ENCODE measurements at places on chromosomes 3 and 15.

GRCh38 chr3:122392868-122393844 lies 9.2 kb downstream of the FAM162A start:
- peak; percentile 39 for DNase-seq

DNA sequence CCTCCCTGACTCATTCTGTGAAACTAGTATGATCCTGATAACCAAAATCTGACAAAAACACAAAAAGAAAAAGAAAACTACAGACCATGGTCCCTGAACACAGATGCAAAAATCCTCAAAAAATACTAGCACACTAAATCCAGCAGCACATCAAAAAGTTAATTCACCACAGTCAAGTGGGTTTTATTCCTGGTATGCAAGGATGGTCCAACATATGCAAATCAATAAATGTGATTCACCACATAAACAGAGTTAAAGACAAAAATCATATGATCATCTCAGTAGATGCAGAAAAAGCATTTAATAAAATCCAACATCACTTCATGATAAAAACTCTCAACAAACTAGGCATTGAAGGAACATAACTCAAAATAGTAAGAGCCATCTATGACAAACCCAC lies 12.8 kb downstream of the SAXO2 start:
- no peak for DNase-seq

GRCh38 chr15:52101542-52102323 lies 10.8 kb downstream of the BCL2L10 start:
- DNase-seq: no peak

GRCh38 chr15:71511796-71512681 lies 298.3 kb upstream of the NR2E3 start:
- DNase-seq: no peak

- no peak for DNase-seq
These were observed 256.3 kb upstream of the CHRNA7 start for GRCh38 chr15:31774045-31774444.

DNA sequence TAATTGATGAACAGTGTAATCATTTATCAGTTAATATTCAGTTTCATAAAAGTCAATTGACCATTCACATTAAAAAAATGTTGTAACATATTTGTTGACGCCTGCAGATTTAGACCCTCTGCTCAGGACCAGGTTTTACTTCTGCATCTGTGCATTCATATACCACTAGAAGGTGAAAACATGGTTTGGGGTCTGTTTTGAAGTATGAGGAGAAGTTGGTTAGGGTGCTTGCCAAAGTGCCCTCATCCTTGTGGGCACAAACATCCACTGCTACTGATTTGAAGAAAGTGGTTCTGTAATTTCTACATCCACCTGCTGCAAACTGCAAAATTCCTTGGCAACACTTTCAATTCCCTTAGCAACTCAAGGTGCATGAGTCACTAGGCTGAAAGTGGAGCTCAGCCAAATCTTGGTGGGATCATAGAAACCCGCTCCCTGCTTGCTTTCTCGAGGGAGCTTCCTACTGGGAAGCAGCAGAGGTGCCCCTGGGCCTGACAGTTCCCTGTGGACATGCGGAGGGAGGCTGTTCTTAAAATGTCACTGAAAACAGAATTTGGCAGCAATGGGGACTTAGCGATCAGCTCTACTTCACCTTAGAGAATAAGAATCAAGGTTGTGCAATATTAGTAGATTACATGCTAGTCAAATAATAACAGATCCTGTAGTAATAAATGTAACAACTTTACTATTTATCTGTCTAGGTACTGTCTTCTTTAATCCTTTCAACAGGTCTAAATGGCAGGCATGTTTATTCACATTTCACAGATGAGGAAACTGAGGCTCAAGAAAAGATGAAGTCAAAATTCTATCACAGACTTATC lies 301.0 kb upstream of the TBL1XR1 start:
- no peak for DNase-seq

DNA sequence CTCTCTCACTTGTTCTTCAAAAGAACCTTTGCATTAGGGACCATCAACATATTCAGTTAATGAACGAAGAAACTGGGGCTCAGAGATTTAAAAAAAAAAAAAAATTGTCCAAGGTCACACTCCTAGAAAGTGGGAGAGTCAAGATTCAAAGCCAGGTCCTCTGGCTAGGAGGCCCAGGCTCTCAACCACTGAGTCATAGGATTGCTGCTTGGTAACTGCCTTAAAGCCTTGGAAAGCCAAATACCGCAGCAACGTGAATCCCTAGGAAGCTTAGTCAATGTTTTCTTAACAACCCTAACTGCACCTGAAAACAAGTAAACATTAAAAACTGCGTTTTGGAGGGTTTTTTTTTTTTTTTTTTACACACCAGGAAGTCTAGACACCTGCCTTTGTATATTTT lies 156.8 kb downstream of the WNT5A start:
- no peak for DNase-seq

DNA sequence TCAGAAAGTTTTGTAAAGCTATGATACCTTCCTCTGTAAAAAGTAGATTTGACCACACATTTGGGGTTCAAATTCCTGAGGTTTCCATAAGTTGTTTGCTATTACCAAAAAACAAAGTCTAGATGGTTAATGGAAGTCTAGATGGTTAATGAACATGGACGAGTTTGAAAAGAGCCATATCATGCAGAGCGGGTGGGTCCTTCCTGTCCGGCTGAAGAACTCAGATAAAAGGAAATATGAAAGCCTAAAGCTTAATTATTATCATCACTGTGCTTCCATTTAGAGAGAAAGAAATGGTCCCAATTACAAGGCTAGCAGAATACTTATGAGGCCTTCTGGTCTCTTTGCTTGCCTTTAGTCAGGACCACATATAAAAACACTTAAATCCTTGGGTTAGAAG lies 132.1 kb upstream of the SATB1 start:
- DNase-seq: no peak

GRCh38 chr3:113659996-113660395 lies 36.4 kb downstream of the USF3 start:
- DNase-seq: no peak

DNA sequence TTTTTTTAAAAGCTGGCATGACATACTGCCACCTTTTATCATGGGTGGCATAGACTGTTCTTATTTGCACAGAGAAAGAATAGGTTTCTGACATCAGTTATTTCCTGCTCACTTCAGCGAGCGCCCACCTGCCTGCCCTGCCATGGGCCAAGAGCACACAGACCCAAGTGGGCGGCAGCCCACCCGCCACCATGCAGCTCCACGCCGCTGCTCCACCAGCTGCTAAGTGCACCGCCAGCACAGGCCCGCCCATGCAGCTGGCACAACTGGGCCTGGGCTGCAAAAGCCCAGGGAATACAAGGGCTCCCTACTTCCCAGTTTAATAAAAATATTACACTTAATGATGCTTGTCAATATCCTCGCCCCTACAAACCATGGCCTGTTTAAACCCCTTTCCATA lies 15.4 kb downstream of the ZNF148 start:
- no peak for DNase-seq

GRCh38 chr15:27970661-27971392 lies 128.3 kb downstream of the OCA2 start:
- no peak for DNase-seq

- no peak for DNase-seq
These were observed 303.2 kb upstream of the TLE3 start for GRCh38 chr15:70400766-70401541.

DNA sequence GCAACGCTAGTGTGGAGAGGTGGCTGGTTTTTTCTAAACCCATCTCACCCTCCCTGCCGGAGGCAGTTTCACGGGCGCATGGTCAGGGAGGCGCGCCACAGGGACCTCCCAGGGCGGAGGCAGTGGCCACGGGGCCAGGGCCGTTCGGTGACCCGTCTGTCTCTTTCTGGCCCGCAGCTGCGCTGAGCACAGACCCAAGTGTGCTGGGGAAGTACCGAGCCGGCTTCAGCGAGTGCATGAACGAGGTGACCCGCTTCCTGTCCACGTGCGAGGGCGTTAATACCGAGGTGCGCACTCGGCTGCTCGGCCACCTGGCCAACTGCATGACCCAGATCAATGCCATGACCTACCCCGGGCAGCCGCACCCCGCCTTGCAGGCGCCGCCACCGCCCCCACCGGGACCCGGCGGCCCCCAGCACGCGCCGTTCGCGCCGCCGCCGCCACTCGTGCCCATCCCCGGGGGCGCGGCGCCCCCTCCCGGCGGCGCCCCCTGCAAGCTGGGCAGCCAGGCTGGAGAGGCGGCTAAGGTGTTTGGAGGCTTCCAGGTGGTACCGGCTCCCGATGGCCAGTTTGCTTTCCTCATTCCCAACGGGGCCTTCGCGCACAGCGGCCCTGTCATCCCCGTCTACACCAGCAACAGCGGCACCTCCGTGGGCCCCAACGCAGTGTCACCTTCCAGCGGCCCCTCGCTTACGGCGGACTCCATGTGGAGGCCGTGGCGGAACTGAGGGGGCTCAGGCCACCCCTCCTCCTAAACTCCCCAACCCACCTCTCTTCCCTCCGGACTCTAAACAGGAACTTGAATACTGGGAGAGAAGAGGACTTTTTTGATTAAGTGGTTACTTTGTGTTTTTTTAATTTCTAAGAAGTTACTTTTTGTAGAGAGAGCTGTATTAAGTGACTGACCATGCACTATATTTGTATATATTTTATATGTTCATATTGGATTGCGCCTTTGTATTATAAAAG lies 1.8 kb downstream of the HES1 start:
- DNase-seq: peak; percentile 38

GRCh38 chr3:113242096-113242581 lies 30.8 kb downstream of the BOC start:
- no peak for DNase-seq

- no peak for DNase-seq
These were observed 63.2 kb downstream of the ASB7 start for GRCh38 chr15:100665570-100665969.

- peak; percentile 79 for DNase-seq
These were observed 17.9 kb downstream of the CP start for GRCh38 chr3:149203758-149204157.

DNA sequence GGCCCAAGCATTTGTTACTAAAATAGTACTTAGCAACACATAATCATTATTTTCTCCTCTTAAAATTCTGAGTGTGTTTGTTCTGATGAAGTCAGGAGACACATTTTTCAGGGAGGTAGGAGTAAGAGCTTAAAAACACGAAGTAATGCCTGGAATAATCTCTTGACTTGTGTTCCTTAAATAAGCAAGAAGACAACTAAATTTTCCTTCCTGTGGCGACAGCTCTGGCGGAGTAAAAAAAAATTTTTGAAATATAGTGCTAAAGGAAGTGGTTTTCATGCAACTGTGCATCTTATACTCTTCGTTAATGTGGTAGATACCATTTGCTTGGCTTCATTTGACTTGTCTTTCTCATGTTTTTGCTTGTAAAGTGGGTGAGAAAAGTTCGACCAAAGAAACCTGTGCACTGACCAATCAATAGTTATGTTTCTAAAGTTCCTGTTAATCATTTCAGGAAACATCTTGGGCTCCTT lies 11.1 kb upstream of the MBNL1 start:
- peak; percentile 53 for DNase-seq

DNA sequence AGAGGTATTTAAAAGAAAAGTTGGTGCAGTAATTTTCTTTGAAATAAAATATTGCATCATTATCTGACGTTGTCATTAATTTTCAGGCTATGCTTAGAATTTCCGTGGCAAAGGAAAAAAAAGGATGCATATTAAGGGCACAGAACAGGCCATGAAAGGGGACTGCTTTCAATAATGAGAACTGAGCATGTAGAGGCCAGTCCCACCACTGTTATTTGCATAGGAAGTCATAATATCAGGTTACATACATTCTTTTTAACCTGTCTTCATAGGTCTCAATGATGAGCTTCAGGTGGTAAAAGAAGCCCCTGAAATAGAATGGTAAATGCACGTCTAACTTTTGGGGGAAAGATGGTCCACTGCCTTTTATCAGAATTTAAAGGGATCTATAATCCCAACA lies 272.1 kb upstream of the ALCAM start:
- no peak for DNase-seq

DNA sequence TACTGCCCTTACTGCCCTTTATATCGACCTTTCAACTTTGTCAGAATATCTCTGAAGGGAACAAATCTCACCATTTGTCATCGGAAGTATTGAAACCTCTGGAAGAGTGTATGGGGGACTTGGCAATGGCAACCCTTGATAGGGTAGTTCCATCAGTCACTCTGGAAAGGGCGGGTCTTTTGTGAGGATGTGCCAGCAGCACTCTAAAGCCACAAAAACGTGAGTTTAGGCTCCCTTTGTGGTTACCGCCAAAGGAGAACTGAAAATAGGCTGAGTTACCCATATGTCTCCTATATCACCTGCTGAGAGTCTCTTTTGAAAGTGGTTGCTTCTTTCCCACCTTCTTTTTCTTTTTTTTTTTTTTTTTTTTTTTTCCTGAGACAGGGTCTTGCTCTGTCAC lies 296.8 kb upstream of the CHRM5 start:
- DNase-seq: no peak

- DNase-seq: no peak
These were observed 365.7 kb downstream of the GABRG3 start for GRCh38 chr15:27336676-27337075.

DNA sequence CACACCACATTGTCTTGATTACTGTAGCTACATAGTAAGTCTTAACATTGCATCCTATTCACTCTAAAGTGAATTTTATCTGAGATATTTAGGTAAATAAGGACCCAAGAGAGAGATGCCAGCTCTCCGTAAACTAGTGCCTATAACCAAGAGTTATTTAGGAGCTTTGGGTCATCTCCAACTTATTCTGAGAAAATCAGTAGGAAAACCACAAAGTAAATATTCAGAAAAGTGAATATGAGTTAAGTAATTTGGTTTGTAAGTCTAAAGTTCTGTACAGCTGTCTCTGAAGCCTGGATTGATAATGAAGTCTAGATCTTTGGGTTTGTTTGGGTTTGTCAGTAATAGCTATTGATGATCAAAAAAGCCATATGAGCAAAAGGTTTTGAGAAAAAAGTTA lies 120.0 kb downstream of the FNDC3B start:
- no peak for DNase-seq

GRCh38 chr15:90789462-90789861 lies 72.3 kb downstream of the BLM start:
- no peak for DNase-seq

DNA sequence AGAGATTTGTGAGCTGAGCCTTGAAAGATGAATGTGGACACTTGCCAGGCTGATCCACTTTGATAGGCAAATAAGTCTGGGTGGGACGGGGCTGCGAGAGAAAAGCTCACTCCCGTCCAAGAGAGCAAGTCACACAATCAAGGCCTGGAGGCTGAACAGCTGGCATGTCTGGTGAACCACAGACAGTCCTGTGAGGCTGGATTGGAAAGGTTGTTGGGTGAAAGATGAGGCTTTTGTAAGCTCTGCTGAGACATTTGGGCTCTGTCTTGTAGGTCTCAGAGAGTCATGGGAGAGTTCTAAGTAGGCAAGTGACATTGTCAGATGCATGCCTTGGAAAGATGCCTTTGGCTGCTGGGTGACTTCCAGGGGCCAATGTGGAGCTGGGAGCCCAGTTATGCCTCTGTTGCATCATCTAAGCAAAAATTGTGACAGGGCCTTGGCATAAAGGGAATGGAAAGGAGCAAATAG lies 38.5 kb downstream of the RPLP1 start:
- no peak for DNase-seq

GRCh38 chr3:16667633-16668032 lies 62.4 kb upstream of the DAZL start:
- DNase-seq: no peak
